Inflammatory macrophage treated with lipopolysaccharide for 1 hour (primary cell): ENCODE measurements at places on chromosomes 16 and 17.
A peak's percentile ranks its signal among the peaks of the same experiment; 100 is the strongest.

DNA sequence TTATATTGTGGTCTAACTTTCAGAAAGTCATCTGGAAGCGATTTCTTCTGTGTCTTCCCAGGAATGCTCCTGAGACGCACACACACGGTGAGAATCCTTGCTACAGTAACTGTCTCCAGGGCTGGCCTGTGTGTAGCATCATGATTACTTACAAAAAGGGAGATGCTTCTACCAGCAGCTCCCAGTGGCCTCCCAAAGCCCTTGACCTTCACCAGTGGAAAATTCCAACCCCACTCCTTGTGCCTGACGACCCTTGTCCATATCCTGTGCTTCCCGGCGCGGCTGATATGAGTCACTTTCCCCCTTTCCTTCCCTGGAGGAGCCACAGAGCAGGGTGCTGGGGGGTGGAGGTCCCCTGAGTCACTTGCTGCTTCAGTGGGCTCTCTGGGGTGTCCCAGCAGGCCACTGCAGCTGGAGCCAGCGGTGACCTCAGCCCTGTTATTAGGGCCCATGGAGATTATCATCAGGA is 22.1 kb upstream of the NAT9 start:
- DNase-seq = no peak

DNA sequence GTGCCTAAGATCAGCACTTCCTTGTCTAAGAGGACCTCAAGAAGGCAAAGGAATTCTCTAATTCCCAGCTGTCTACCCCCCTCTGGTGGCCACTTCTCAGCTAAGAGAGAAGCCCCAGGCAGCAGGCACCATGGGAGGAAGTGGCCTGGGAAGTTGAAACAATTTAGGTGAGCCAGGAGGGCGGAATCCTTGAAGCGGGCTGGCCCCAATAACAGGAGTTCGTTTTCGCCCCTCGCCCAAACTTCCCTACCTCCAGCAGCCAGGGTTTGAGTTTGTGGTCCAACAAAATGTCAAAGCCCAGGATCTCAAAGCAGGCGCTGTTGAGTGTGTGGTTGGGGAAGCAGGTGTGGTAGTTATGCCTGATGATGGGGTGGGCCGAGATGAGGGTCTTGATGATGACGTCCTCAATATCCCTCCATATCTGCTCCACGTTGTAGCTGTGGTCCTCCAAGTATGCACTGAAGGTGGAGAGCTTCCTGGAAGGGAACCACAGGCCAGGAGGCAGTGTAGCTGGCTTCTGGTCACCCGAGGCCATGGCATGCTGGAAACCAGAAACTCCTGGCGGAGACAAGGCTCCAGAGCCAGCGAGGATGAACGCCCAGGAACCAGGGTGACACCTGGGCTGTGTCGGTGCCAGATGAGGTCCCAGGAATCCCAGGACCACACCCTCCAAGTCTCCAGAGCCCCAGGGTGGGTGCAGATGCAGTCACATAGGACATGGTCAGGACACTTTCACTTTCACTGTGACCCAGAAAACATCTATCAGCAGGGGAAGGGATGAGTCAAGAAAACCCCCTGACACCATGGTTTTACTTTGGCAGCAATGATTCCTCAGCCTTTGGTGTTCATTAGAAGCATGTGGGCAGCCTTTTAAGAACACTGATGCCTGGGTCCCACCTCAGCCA is 25.6 kb downstream of the TTLL6 start:
- DNase-seq = peak; percentile 67

GRCh38 chr17:7651665-7652387 is 1.1 kb downstream of the ATP1B2 start:
- no peak for DNase-seq

GRCh38 chr16:57380671-57381462 is 8.6 kb downstream of the CX3CL1 start:
- no peak for DNase-seq

DNA sequence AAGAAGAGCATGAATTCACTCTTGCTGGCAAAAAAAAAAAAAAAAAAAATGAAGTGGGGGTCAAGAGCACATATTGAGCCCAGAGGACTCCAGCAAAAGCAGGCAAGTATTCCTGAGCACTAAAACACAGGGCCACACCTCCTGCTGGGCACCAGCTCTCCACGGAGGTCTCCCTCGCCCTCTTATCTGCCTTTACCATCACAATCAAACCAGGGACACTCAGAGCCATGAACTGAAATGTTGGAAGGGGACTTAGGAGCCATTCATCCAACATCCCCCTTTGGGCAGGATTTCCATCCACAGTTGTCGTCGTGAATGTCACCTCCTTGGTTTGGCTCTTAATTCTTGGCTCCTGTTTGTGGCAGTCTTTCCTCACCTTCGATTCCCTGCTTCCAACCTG is 89.8 kb upstream of the GNAO1 start:
- DNase-seq = no peak

DNA sequence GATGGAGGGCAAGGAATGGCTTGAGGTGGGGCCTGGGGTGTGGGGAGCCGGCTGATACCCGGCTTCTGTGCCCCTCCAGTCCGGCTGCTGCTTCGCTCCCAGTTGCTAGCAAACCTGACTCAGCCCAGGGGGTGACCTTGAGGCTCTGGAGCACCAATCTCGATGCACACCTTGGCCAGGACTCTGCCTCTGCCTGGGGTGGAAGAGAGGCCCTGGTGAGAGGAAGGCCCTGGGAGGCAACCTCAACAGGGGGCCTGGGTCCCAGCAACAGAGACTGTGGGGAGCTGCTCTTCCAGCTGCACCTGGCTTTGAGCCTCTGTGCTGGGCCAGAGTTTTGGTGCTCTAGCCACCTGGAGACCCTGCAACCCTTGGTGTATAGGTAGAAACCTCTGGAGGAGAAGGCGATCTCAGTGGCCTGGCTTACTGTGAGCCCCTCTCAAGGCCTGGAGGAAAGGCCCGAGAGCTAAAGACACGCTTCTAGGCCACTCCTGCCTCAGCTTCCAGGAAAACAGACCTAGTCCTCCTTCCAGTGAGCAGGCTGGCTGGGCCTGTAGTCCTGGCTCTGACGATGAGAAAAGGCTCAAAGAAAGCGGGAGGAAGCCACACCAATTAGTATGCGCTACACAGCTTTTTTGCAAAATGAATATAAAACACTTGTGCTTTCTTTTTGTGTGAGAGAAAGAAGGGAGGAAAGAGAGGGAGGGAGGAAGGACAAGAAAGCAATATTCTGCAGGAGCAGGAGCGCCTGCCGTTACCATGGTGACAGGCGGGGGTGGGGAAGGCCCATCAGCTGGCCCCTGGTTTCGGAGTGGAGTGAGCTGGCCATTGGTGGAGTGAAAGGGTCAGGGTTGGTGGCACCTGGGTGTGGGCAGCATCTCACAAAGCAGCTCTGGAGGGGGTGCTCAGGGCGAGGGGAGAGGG is 51.0 kb downstream of the VAC14 start:
- no peak for DNase-seq

DNA sequence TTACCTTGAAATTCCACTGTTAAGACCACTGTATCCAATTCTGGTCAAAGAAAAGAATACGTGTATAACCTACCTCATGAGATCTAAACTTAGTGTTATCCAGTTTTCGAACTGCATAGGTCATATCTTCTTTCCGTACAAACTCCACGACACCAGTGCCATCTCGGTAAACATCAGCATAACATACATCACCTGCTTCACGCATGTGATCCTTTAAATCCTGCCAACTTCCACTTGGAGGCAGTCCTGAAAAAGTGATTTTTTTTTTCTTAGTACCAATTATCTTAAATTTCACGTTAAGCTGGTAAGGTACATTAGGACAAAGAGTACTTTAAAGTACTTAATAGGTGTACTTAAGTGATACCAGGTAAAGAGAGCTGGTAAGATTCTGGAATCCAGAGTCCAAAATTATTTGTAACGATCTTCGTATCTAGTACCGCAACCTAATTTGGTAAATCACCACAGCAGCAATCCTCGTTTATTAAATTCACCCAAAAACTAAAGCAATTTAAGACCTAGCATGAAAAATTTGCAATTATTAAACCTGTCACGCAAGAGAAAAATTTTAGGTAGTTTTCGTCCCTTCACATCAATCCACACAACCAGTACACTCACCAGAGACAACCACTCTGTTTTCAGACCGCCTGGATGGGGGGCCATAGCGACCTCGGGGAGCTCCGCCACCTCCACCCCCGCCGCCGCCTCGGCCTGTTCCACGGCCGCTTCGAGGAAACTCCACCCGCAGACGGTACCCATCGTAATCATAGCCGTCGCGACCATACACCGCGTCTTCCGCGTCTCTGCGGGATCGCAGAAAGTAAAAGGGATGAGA is 1.1 kb downstream of the SRSF1 start:
- DNase-seq = no peak

DNA sequence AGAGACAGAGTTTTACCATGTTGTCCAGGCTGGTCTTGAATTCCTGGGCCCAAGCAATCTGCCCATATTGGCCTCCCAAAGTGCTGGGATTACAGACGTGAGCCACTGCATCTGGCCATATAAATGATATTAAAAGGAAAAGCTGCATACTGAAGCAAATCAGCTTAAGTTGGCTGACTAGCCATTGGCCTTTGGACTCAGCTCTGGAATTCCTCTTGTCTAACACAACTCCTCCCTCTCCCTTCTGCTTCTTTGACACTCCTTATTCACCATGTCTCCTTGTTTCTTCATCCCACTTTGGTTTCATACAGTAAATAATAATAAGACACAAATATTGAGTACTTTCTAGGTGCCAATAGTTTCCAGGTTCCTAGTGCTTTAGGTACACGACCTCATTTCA is 7.5 kb downstream of the KRT12 start:
- DNase-seq = no peak

DNA sequence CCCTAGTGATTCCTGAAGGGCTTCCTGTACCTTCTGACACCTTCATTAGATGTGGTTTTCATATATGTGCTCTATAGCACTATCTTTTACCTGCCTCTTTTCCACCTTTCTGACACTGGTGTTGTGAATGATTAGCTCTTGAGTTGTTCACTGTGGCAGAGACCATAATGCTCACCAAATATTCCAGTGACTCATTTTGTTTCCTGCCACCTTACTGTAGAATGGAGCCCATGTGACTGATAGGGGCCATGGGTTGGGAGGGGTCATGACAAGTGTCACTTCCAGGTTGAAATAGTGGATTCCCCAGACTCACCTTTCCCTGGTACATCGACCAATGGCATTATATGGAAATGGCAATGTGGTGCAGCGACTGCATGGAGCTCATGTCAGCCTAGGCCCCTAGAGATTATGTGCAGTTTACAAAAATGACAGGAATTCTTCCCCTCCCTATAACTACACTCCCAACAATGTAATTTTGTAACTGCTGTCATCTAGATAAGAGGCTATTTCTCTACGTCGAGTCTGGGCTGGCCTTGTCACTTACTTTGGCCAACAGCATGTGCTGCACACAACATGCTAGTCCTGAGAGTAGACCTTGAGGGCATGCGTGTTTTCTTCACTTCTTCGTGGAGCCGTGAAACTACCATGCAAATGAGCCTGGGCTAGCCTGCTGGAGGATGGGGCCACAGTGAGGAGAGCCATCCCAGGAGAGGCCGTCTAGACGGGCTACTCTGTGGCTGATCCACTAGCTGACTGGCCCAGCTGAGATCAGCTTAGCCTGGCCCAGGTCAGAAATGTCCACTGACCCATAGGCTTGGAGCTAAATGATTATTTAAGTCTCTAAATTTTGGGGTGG is 409.5 kb downstream of the CA10 start:
- DNase-seq = no peak

GRCh38 chr16:878886-879285 is 78.4 kb upstream of the GNG13 start:
- no peak for DNase-seq

- no peak for DNase-seq
Observed at GRCh38 chr16:54632322-54633220, 298.1 kb upstream of the IRX5 start.

GRCh38 chr16:17303101-17303500 is 167.7 kb downstream of the XYLT1 start:
- DNase-seq = peak; percentile 50

GRCh38 chr17:50443505-50443974 is 17.5 kb downstream of the ACSF2 start:
- no peak for DNase-seq

DNA sequence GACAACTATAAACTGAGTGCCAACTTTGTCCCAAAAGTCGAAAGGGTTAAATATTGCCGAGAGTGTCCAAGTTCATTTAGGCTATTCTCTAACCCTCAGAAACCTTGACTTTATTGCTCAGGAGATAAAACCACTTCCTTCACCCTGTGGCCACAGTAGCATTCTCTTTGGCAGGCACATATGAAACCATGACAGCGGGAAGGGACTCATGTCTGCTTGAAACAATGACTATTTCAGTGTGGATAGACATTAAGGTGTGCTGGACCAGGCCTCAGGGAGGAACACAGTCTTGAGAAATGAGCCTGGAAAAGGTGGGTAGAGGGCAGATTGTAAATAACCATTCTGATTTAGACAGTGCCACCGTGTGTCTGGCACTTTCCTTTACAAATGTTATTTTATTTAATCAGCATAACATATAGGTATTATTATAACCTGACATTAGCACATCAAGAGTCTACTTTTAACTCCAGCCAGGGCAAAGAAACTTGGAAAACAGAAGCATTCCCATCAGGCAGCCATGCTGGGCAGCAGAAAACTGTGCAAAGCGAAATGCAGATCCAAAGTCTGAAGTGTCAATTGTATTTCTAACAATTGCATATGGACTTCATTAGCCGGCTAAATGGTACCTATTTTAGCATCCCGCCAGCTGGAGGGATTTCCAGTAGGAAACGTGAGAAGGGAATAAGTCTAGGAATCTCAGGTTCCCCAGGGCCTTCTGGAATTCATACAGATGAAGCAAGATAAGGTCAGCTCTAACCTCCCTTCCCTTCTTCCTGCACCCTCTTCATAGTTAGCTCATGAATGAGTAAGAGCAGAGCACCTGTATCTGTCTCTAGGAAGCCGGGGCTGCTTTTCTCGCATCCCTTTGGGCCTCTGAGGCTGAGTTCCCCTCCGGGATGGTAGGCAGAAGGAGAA is 212.8 kb upstream of the ELAC2 start:
- DNase-seq = no peak

DNA sequence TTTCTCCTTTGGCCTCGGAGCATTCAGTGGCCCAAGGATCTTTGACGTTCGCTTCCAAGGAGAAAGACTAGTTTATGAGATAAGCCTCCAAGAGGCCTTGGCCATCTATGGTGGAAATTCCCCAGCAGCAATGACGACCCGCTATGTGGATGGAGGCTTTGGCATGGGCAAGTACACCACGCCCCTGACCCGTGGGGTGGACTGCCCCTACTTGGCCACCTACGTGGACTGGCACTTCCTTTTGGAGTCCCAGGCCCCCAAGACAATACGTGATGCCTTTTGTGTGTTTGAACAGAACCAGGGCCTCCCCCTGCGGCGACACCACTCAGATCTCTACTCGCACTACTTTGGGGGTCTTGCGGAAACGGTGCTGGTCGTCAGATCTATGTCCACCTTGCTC is 1.4 kb downstream of the AOC3 start:
- DNase-seq = no peak

GRCh38 chr17:10598621-10599020 is 49.2 kb upstream of the MYH2 start:
- no peak for DNase-seq

DNA sequence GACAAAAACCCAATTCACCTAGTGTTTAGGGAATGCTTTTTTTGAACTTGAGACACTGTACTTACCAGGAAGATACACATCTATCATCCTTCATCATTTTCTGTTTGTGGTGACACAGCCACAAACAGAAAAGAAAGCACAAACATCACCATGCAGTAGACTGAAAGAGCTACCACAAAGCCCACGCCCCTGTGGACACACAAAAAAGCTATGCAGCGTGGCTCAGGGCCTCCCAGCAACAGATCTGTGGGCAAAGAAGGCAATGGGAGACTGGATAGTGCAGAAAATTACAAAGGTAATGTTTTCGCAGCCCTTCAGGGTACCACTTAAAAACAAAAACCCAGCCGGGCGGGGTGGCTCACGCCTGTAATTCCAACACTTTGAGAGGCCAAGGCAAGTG is 9.6 kb downstream of the COTL1 start:
- no peak for DNase-seq

GRCh38 chr16:12437761-12438440 is 365.8 kb downstream of the CPPED1 start:
- DNase-seq = no peak
